ENCODE measurements at places on chromosomes 7 and 10.

- DNase-seq = no peak
These were observed 9.9 kb upstream of the OR9A4 start for GRCh38 chr7:141906285-141906684.

GRCh38 chr10:5343979-5344378 lies 20.8 kb upstream of the UCN3 start:
- DNase-seq = no peak

DNA sequence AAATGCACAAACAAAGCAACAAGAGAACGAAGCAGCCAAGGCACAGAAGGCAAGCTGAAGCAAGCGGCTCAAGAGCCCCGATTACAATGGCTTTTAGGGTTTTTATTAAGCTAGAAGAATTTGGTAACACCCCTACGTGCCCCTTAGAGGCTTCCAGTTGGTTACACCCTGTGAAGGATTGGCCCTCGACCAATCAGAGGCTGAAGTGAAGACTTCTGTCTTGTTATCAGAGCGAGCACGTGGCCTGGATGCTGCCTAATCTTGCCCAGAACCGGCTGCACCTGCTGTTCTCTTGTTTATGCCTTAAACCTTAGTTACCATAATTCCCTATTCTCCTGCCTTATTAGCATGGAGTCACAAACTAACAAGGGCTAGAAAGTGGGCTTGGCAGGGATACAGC lies 21.4 kb downstream of the KCNK18 start:
- DNase-seq = no peak

DNA sequence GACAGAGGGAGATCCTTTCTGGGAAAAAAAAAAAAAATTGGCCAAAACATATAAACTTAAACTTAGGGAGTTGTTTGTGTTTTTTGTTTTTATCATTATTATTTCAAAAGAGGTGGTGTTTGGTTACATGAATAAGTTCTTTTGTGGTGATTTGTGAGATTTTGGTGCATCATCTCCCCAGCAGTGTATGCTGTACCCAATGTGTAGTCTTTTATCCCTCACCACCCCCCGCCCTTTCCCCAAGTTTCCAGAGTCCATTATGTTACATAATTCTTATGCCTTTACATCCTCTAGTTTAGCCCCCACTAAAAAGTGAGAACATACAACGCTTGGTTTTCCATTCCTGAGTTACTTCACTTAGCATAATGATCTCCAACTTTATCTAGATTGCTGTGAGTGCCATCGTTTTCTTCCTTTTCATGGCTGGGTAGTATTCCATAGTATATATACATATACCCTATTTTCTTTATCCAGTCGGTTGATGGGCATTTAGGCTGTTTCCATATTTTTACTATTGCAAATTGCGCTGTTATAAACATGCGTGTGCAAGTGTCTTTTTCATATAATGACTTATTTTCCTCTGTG lies 148.1 kb upstream of the ZNF92 start:
- no peak for DNase-seq

DNA sequence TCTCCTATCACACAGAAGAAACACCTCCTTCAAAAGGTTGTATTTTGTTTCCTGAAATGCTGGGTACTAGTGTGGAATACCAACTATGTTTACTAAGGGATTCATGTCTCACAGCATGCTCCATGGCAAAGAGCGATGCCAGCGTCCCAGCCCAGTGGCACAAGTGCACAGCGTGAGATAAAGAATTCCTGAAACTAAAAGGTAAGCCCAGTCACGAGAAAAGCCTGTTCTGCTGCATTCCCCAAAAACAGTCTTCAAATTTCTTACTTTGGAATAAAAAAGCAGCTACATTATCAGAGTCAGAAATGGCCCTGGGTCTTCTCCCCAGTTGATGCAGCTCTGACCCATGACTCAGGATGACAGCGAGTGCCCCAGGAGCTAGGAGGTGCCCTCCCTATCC lies 53.1 kb upstream of the DDC start:
- no peak for DNase-seq

- no peak for DNase-seq
These were observed 166.1 kb downstream of the GRK5 start for GRCh38 chr10:119373294-119374102.

All from bronchial epithelial cell (primary cell).